ENCODE measurements at places on chromosomes 3 and 15.

- DNase-seq = peak; percentile 84
Measured at GRCh38 chr3:145776782-145777408, 384.1 kb downstream of the PLOD2 start.

DNA sequence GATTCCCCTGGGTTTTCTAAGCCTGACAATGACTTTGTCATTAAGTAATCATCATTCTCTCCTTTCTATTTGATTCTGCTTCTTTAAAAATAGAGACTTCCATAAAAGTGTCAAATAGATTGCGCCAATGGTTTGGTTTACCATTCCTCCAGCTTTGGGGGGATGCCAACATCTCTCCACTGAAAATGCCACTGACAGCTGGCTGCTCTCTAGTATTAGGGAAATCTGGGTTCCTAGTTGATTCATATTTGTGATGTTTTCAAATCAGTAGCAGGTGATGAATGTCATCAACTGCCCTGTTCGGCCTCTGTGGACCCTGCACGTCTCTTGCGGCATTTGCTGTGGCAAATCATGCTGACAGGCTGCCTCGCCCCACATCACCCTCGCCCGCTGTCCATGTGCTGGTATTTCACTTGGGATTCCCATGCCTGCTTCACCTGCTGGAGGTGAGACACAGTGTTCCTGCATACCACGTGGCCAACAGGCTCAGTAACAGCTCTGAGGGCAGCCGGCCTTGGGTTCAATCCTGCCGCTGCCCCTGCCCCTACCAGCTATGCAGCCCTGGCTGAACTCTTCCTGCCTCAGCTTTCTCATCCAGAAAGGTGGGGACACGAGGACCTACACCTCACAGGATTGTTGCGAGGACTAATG lies 28.1 kb downstream of the ZXDC start:
- no peak for DNase-seq

DNA sequence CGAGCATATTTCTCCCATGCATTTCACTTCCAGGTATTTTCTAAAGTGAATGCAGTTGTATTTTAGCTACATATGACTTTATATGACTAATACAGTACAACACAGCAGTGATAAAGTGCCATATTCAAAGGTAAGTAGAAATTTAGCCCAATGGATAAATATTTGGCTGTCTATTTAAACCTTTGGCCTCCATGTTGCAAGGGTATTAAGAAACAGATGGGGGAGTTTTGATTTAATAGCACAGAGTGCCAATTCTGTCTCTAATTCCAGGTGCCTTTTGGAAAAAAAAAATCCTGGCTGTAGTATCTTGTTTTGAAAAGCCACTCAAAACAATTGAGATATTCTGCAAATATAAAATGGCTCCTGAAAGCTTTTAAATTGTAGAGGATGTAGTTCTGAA lies 44.9 kb upstream of the SGO1 start:
- DNase-seq = no peak

- DNase-seq = no peak
Measured at GRCh38 chr15:42165106-42165505, 8.7 kb upstream of the PLA2G4F start.

DNA sequence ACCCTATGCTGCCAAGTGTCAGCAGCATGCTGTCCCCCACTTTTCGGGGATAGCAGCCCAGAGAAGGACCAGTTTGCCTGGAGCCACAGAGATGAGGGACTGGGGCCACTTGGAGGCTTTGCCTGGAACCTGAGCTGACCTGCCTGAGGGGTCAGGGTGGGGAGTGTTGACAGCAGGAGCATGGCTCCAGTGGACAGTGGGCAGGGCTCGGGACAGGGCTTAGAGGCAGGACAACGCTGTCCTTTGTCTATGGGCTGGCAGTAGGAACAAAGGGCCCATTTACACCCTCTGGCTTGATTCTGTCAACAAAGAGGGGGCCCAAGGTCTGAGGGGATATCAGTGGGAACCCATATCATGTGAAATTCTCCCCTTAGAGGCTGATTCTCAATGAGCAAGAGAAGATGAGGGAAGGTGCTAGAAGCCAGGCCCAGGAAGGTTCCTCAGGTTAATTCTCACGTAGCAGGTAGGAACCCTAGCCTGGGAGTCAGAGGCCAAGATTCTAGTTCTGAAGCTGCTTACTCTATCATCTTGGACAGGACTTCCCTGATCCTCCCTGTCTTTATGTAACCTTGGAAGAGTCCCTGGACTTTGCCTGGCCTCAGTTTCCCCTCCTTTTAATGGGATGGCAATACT lies 29.7 kb upstream of the HHATL start:
- no peak for DNase-seq

GRCh38 chr15:84761607-84762131 lies 13.3 kb downstream of the ZNF592 start:
- DNase-seq = peak; percentile 29

GRCh38 chr3:127735767-127736693 lies 63.3 kb downstream of the ABTB1 start:
- peak; percentile 72 for DNase-seq

DNA sequence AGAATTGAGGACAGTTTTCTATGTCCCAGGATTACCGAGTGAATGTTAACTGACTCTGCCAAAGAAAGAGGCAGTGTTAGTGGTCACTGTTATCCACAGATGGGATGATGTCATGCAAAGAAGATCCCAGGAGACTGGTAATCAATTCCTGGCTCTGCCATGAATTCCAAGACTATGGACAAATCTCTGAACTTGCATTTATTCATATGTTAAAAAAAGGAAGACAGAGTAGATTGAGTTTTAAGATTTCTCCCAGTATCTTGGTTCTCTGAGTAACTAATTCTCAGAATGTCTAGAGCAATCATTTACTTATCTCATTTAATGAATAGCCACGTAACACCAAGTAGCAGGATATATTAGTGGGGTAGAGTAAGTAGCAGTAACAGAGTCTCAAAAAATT lies 11.5 kb upstream of the MAP3K13 start:
- DNase-seq = no peak

Data from dermis blood vessel endothelial cell (primary cell).